ENCODE measurements at places on chromosomes 13 and 19. TPM values are rescaled to one million over a fixed set of nuclear protein-coding genes. Genes with fewer than 3 reads are reported as not detected.

GRCh38 chr13:84917252-84917878 lies 881.9 kb downstream of the SLITRK6 start:
- DNase-seq = no peak

DNA sequence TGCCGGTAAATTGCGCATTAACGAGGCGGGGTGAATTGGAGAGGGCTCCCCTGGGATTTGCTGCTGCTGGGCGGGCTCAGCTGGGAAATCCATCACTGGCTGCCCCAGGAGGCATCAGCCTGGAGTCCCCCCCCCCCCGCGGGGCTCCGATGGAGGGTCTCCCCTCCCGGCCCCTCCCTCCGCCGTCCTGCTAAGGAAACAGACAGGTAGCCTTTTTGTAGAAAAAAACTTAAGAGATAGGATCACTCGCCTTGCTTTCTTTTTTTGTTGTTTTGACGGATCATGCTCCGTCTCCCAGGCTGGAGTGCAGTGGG lies 6.8 kb downstream of the TLE6 start:
- no peak for DNase-seq

The KCNC3 gene
- 0.07 TPM for total RNA-seq

DNA sequence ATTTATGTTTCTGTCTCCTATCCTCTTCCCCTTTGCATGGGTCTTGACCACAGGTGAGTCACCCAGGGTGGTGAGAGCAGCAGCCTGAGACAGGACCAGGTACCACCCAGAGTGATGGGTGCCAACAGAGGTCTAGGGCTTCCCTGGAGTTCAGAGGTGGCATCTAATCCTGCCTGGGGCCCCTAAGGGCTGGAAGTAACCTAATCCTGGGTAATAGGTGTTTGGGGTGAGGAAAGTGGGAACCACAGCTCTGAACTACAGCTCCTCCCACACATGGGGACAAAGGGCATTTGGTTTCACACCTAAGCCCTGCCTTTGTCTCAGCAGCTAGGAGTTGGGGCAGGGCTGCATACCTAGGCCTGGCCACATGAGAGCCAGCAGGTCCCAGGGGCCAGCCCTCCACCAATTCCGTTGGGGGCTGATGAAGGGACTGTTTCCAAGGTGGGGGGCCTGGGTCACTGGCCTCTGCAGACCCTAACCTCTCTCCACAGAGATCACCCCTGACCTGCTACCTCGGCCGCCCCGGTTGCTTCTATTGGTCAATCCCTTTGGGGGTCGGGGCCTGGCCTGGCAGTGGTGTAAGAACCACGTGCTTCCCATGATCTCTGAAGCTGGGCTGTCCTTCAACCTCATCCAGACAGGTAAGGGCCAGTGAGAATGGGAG lies 8.0 kb downstream of the SPHK2 start:
- no peak for DNase-seq

The HSPB6 gene
- 0.14 TPM for total RNA-seq

DNA sequence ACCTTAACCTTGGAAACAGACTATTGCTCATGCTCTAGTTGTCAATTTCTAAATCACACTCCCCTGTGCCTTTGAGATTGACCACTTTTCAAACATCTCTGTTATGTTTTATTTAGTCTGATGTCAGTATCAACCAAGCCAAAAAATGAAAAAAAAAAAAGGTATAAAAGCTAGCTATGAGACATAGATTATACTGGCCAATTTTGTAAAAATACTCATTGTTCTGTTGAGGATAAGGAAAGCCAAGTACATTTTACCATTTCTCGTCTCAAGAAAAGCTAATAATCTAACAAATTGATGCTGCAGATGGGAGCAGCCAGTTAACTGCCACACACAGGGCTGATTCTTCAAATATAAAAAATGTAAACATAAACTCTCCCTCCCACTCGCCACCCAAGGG lies 572.6 kb upstream of the KLF12 start:
- no peak for DNase-seq

DNA sequence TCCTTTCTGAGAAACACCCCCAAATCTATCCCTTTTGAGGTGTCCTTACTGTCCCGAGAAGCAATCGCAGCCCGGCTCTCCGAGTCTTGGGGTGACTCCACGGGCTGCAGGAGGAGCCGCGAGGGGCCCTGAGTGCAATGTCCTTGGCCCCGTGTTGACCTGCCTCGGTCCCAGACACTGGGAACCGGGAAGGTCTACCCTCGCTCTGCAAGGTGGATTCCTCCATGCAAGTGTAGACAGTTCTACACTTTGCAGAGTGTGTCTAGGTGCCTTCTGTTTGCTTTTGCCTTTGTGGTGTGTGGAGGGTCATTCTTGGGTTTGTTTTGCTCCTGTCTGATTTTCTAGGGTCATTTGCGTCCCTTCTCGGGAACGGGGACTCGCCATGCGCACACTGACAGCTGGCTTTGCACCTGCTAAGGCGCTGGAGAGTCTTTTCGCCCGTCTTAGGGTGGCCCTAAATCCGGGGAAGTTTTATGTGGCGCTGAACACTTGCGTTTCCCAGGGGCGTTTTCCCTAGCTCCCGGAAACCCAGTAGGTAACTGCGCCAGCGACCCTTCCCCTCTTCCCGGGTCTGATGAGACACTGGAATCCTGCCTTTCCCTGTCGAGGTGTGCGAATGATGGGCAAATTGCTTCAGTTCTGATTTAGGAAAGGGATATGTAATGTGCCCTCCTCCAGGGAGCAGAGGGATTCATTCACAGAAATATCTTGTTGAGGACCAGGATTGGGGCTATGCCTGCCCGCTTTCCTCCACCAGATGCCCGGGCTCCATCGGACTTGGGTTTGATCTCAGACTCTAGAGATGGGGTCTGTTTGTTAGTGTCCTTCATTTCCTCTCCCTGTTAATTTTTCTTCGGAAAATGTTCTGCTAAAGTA lies 755 bp downstream of the SERTM1 start:
- DNase-seq = no peak

DNA sequence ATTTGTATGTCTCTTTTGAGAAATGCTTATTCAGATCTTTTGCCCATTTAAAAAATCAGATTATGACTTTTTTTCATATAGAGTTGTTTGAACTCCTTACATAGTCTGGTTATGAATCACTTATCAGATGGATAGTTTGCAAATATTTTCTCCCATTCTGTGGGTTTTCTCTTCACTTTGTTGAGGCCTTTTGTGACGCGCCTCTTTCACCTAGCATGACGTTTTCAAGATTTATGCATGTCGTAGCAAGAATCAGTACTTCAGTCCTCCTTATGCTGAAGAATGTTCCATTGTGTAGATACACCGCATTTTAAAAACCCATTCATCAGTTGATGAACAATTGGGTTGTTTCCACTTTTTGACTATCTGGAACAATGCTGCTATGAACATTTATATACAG lies 13.4 kb downstream of the PABPC3 start:
- DNase-seq = no peak

DNA sequence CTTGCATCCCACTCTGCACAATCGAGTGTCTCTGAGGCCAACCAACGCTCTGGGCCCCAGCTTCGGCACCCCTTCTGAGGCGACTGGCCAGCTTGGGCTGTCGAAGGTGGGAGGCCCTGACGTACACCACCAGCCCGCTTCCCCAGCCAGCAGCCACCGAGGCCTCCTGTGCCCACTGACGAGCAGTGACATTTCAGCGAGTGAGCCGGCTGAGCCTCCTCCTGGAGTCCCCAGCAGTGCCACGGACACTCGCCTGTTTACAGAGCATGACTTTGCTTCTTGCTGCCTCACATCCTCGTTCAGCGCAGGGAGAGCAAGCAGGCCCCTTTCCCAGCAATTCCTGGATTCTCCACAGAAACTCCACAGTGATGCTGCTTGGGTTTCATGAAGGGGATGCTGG lies 240.2 kb upstream of the MAB21L1 start:
- no peak for DNase-seq

GRCh38 chr13:20848944-20849343 lies 53.6 kb downstream of the XPO4 start:
- no peak for DNase-seq

DNA sequence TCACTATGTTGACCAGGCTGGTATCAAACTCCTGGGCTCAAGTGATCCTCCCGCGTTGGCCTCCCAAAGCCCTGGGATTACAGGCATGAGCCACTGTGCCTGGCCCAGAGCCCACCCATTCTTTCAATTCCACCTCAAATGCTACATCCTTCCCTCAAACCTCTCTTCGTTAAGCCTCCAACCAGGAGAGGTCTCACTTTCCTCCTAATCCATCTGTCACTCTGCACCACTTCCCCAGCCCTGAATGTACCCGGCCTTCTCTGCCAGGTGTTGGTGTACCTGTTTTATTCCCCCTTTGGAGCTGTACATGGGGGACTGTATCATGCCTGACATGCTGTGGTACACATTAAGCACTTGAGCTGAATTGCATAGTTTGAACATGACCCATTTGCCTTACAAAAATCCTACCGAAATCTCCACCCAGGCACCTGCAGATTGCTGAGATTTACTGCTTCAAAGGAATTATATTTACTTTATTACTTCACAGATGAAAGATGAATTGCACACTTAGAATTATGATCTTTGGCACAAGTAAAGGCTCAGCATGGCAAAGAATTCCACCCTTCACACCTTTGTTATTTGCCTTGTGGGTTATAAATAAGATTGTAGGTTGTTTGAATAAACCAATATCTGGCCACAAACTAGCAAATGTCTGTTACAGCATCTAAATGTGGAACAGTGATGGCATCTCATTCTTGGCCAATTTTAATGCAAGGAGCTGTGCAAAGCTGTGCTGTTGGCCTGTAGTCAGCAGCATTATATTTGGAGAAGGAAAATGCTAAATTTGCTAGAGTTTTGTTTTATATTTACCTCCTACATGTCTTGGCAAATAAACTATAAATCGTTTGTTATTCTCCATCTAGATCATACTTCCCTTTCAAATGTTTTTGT lies 15.6 kb upstream of the WASF3 start:
- no peak for DNase-seq

DNA sequence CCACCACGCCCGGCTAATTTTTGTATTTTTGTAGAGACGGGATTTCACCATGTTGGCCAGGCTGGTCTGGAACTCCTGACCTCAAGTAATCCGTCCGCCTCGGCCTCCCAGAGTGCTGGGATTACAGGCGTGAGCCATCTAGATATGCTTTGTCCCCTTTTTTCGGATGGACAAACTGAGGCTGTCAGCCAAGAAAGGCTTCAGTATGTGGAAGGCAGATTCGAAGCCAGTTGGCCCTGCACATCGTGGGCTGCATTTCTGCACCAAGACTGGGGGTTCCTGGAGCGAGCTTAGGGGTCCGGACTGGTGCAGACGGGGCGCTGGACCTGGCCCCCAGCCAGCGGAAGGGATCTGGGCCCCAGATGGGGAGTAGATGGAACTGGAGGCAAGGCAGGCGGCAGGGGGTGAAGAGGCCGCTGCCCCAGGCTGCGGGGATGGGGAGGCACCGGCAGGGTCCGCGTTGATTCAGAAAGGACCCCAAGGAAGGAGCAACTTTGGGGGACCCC lies 9.7 kb upstream of the JUND start:
- no peak for DNase-seq

DNA sequence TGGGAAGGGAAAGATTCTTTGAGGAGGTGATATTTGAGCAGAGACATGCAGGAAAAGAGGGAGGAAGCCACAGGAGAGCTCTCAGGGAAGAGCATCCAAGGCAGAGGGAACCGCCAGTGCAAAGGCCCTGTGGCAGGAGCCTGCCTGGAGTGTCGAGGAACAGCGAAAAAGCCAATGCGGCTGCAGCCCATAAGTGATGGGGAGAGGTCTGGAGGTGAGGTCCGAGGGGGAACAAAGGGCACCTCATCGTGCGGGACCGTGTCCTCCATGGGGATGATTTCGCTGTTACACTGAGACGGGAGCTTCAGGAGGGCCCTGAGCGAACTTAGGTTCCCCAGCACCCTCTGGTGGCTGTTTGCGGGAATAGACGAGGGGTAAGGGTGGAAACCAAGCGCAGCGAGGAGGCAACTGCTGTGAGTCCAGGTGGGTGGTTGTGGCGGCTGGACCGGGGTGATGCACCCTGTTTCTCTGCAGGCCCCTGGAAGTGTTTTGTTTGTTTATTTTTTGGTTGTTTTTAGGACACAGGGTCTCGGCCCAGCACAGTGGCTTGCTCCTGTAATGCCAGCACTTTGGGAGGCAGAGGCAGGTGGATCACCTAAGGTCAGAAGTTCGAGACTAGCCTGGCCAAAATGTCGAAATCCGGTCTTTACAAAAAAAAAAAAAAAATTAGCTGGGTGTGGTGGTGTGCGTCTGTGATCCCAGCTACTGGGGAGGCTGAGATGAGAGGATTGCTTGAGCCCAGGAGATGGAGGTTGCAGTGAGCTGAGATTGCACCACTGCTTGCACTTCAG lies 5.9 kb upstream of the EHD2 start:
- DNase-seq = no peak

GRCh38 chr19:18176367-18177310 lies 3.0 kb downstream of the IFI30 start:
- DNase-seq = no peak

The SIGLEC11 gene
- not detected for total RNA-seq

DNA sequence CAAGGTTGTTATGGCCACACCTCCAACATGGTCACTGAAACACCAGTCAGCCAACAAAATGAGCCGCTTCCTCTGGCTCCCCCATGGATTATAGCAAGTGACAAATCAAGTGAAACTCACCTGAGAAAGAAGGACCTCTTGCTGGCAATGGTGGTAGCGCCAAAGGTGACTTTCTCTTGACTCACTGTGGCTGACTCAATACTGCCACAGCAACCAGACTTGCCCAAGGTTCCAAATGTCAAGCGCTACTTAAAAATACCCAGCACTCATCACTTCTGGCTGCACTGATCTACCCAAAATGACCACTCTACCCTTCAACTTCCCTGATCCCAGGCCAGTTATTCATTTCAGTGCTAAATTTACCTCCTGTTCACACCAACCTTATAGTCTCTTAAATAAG lies 495.5 kb downstream of the FOXO1 start:
- DNase-seq = no peak

The FGF22 gene
- total RNA-seq = 0.29 TPM

The ICAM5 gene
- not detected for total RNA-seq

DNA sequence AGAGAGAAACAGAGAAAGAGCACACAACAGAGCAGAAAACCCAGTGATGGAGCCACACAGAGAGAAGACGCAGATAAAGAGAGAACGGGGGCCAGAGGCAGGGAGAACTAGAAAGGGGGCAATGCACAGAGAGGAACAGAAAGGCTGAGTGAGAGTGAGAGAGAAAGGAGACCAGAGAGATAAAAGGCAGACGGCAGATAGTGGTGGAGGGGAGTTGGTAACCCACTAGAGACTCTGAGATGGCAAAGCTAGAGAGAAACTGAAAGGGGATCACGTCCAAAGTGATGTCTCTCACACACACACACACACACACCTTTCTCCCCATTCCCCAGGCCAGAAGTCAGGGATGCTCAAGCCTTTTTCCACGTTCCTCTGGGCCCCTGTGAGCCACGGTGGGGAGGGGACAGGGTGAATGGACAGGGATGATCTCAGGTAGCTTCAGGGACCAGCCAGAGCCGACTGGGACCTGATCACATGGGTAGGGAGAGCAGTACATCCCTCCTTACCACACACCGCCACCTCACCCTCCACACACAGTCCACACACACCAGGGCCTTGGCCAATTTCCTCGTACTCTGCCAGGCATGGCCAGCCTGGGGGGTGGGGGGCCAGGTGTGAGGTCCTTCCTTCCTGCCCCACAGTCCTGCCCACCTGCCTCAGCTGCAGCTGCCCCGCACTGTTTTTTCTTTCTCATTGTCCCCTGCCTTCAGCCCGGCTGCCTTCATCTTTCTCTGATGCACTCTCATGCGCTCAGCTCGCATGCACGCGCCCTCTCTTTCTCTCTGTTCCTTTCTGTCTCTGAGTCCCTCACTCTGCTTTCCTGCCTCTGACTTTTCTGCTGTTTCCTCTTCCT lies 22.5 kb upstream of the POU2F2 start:
- DNase-seq = no peak
